ENCODE measurements at places on chromosomes 16 and 17.
A peak's percentile ranks its signal among the peaks of the same experiment; 100 is the strongest.

GRCh38 chr16:48629531-48629930 is 19.6 kb upstream of the N4BP1 start:
- ATAC-seq, result no peak

GRCh38 chr16:4508806-4509205 is 29.8 kb downstream of the CDIP1 start:
- no peak for ATAC-seq

DNA sequence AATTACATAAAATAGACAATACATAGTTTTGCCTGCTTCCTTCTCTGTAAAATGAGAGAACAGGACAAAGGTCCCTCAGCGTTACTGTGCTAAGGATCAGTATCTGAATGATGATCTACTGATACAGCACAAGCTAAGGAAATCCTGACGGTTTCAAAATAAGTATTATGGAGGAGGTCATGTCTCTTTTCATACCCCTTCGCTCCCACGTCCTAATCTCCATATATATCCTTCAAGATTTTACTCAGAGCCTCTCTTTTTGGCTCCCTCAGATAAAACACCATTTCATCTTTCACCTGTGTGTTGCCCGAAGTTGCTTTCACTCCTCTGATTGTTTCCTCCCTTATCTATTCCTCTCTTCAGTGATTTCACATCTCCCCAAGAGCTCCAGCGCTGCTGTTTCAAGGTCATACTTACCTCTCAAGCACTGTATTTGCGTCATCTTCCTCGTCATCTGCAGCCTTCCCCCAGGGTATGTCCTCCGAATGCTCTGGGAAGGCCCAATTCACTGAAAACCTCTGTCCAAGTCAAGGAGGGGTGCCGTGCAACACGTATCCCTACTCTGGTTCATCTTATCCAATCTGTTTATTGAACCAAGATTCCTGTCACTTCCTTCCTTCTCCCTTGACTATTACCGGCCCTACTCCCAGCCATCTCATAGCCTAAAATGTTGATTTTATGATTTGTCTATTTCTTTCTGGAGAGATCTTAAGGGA is 1.2 kb upstream of the BLTP2 start:
- no peak for ATAC-seq

DNA sequence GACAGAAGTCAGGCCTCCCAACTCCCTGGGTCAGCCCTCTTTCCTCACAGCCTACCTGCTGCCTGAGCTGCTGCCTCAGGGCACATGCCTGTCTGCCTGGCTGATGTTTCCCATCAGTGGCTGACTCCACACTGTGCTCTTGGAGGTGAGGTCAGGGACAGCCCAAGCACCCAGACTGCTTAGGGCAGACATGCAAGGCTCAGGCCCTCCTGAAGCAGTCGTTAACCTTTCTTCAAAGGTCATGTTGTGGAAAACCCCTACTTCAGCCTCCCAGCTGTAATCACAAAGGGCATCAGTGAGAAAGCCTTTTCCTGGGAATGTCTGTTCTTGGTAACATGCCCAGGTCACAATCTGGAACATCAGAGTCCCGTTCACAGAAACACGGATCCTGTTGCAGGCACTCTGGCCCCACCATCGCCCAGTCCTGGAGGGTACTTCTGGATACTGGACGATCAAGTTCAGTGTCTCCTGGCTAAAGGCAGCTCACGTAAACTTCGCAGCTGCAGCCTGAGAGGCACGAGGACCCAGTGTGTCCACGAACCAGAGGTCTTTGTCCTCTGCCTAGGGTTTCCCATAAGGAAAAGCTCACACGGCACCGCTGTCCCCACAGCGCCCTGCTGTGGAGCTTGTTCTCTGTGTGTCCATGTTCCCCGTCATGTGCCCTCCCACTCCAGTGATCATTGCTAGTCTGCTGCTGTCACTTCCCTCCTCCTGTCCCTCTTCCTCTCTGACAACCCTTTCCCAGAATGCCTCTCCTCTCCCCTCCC is 54.9 kb downstream of the GNAO1 start:
- ATAC-seq, result no peak

DNA sequence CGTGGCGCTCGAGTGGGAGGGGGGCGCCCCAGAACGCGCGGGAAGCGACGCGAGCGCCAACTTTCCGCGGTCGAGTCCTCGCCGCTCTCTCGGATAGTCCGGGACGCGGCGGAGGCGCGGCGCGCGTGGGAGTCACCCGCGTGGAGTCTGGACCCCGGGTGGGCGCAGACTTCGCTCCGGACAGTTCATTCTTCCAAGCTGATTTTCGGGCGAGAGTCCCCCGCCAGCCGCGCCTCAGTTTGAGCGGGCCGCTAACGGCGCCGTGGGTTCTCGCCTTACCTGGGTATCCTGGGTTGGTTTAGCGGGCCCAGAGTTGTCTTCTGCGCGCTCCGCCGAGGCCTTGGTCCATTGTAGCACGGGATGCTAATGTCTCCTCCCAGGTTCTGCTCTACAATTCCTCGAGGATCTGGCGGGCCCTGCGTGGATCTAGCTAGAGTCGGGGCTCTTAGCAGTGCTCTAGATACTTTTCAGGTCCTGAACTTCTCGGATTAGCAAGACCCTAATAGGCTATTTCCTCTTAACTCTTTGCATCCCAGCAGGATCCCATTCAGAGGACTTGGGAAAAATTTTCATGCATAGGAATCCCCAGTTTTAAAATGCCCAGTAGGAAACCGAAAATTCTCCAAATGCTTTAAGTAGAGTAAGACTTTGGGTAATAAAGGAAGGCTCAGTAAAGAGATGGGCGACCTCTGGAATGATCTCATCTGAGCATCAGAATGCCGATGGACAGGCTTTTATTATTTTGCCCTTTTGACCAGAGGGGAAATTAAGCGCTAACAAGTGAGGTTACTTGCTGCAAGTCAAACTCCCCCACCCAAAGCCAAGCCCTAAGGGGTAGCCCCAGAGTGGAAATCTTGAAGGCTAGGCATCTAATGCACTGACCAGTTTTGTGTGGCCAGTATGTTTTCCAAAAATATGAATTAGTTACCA is 537 bp upstream of the GJC1 start:
- peak; percentile 57 for ATAC-seq

GRCh38 chr16:87534751-87535150 is 41.9 kb upstream of the ZCCHC14 start:
- ATAC-seq, result no peak

- peak; percentile 85 for ATAC-seq
Observed at GRCh38 chr16:25106567-25107465, 4.7 kb upstream of the LCMT1 start.

- ATAC-seq, result no peak
Observed at GRCh38 chr16:27431773-27432532, 30.0 kb downstream of the IL21R start.

- no peak for ATAC-seq
Observed at GRCh38 chr16:67270931-67271338, 8.4 kb upstream of the PLEKHG4 start.

DNA sequence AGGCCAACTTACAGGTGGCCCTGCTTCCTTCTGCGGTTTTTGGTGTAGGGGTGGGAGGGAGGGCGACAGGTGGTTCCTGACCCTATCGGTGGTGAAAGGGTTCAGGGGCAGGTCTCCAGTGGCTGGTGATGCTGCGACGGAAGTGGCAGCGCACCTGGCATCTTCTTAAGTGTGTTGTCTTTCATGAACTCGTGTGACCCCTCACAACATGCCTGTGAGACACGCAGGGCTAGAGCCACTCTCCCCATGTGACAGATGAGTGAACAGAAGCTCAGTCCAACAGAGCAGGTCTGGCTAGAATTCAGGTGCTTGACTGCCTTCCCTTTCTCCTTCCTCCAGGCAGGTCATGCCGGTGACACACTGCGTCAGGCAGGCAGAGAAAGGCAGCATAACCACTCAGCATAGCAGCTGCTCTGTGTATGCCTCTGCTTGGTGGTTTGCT is 8.0 kb downstream of the TNFAIP1 start:
- no peak for ATAC-seq

GRCh38 chr17:77363821-77364361 is 223.1 kb downstream of the SEC14L1 start:
- peak; percentile 16 for ATAC-seq

DNA sequence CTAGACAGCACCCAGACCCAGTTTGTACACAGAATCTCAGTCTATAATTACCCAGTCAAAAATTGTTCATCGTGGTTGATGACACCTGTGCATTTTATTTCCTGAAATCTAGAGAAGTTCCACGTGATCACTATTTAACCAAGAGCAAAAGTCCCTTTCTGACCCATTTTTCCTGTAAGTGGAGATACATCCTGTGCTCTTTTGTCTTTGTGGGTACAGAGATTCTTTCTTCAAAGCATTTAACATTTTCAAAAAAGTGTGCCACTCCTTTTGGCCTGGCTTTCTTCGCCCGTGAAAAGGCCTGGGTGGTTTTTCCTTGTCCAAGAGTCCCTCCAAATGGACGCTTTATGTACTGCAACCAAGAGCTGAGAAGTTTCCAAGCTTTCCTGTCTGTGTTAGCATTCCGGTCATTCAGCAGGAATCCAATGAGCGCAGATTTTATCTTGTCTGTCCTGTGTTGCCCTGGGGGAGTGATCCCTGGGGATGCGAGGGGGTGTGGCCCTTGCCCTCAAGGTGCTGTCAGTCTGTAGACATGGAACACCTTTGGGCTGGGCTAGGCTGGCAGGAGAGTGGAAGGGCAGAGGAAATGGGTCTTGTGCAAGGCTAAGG is 161.1 kb upstream of the CACNG5 start:
- ATAC-seq, result peak; percentile 64

- no peak for ATAC-seq
Observed at GRCh38 chr17:37278247-37278894, 97.4 kb upstream of the C17orf78 start.

DNA sequence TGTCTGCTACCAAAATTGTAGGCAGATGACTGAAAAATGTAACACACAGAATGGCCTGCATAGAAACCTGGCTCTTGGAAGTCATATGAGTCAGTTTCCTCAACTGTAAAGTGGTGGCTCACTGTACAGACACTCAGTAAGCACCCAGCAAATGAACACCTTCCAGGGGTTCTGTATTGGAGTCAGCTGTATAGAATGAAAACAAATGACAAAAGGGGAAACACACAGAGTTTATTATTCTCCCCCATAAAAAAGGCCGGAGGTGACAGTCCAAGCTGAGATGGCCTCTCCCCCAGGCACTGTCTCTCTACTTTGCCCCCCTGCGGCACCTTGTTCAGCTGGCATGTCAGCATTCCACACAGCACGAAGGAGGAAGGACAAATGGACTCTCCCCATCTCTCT is 6.2 kb upstream of the MEOX1 start:
- no peak for ATAC-seq

DNA sequence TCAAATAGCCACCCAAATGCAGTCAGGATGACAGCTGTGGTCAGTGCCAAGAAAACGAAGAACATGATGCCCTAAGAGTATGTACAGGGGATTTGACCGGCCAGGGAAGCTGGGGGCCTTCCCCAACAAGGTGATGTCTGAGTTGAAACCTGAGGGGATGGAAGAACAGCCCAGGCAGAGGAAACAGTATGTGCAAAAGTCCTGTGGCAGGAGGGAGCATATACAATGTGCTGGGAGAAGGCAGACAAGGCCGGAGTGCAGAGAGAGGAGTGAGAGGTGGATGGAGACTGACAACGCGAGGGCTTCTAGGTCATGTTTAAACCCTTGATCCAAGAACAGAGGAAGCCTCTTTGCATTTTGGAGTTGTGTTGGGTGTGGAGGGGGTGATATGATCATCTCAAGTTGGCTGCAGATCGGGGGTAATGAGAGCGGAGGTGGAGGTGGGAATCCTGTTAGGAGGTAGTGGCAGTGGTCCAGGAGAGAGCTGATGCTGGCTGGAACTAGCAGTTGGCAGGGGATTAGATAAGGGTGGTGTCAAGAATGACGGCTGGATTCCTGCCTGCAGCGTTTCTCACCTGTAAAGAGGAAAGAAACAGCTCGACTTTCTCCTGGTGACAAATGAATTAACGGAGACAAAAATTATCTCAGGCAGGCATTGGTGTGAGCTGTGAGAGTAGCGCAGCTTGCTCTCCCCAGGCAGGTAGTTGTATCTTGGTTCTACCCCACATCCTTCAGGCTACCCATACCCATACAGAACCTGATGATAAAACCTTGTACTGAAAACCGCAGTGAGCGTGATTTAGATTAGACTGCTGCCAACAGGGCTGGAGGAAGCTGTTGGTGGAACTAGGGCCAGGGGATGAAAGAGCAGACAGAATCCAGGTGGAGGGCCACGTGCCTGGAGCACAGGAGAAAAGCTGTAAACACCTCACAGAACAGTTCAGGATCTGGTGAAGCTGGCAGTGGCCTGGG is 37.2 kb upstream of the NGFR start:
- no peak for ATAC-seq

DNA sequence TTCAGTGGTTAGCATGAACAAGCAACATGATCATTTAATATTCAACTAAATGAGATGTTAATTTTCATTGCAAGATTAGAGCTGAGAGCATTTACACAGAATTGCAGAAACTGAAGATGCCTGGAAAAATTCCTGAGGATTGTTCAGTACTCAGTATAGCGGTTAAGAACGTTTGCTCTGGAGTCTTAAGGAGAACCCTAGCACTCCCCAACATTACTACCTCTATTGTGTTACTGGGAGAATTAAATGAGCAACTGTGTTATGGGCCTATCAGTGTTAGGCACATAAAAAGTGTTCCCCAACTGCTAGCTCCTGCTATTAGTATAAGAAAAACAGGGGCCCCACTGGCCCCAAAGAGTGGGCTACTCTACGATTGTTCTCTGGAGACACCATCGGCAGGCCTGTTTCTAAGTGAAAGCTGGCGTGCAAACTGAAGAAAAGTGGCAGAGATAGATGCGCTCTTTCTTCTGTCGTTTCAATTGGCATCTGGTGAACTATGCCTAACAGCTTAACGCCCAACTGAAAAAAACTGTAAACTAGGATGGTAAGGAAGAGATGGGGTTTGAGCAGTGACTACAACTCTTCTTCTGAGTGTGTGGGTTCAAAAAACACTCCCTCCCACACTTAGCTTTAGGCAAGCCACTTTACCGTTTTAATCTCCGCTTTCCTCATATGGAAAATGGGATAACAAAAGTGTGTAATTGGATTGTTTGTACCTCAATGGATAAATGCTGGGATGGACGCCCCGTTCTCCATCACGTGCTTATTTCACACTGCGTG is 1.3 kb downstream of the CDR2 start:
- no peak for ATAC-seq

GRCh38 chr17:71301063-71301462 is 819.8 kb upstream of the SOX9 start:
- ATAC-seq, result no peak

GRCh38 chr16:63617047-63617989 is 1504.5 kb downstream of the CDH11 start:
- ATAC-seq, result peak; percentile 39

DNA sequence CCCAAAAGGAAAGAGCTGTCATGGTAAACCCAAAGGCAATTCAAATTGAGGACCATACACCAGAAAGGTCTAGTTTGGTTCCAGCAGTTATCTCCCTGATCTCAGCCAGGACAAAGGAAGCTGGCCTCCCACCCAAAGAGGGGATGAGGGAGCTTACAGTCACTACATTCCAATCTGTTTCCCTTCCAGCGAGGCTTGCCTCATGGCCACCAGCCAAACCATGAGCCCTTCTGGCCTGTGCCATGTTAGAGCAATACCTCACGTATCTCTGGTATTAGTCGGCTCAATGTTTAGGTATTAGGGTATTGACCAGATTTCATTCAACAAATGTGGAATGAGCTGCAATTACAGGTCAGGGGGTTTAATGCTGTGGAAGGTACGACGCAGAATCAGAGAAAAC is 8.4 kb downstream of the NDUFAB1 start:
- ATAC-seq, result no peak

Measured in gastroesophageal sphincter (tissue), 4 donors.